ENCODE measurements at places on chromosomes 7 and 10. TPM values are rescaled to one million over a fixed set of nuclear protein-coding genes. Genes with fewer than 3 reads are reported as not detected.

Gene SPDYE3
- total RNA-seq: not detected

Gene TMEM178B
- total RNA-seq: 0.07 TPM

Gene TRDMT1
- 1.7 TPM for total RNA-seq

Gene TUBAL3
- total RNA-seq: 0.36 TPM

Gene RPEL1
- under 0.01 TPM for total RNA-seq

Gene MACROH2A2
- 16.9 TPM for total RNA-seq

Gene WASHC2C
- total RNA-seq: 26.4 TPM

Gene MYO1G
- total RNA-seq: 0.34 TPM

Gene CALML3
- total RNA-seq: 9.2 TPM

Gene TAS2R3
- total RNA-seq: 1.0 TPM

Gene CACNA2D1
- 6.2 TPM for total RNA-seq

Gene ADARB2
- not detected for total RNA-seq

Gene ZNF398
- total RNA-seq: 28.7 TPM

Gene ASB10
- total RNA-seq: not detected

Gene C7orf57
- 0.21 TPM for total RNA-seq

Gene TAS2R5
- 4.4 TPM for total RNA-seq

Gene ARL5B
- total RNA-seq: 33.7 TPM

Gene ICA1
- total RNA-seq: 10.6 TPM

Gene GIMAP4
- not detected for total RNA-seq

Gene PTER
- 16.4 TPM for total RNA-seq

Gene ZKSCAN1
- total RNA-seq: 61.4 TPM

Gene PKD2L1
- not detected for total RNA-seq

Gene STEAP1
- 20.1 TPM for total RNA-seq

Gene SSBP1
- total RNA-seq: 149 TPM

Gene PCLO
- total RNA-seq: 3.1 TPM

Gene GRM3
- not detected for total RNA-seq

Gene SPDYE9
- total RNA-seq: not detected

Gene HOXA4
- not detected for total RNA-seq

Gene AGR3
- total RNA-seq: not detected

Gene ALOX5
- total RNA-seq: 5.6 TPM

Gene PVRIG
- total RNA-seq: not detected

Gene ERLIN1
- 89.9 TPM for total RNA-seq

Gene CRPPA
- 0.34 TPM for total RNA-seq

Gene PPP1R9A
- total RNA-seq: 0.34 TPM

Gene LHPP
- 9.8 TPM for total RNA-seq

Gene DHTKD1
- 24.6 TPM for total RNA-seq

Gene TCERG1L
- not detected for total RNA-seq

Gene ENTPD1
- not detected for total RNA-seq

Gene NEBL
- total RNA-seq: 38.3 TPM

Gene SUV39H2
- 8.2 TPM for total RNA-seq

Gene CFAP46
- 0.28 TPM for total RNA-seq

Gene NANOS1
- total RNA-seq: 0.68 TPM

Gene PAX4
- not detected for total RNA-seq

Gene GPR15LG
- 1.2 TPM for total RNA-seq

Gene PNLIP
- not detected for total RNA-seq

Gene NODAL
- not detected for total RNA-seq

Gene NYAP1
- total RNA-seq: 0.64 TPM

Gene TRIM74
- total RNA-seq: 0.21 TPM

Gene CYP2C19
- 0.50 TPM for total RNA-seq

Gene NUP205
- 66.3 TPM for total RNA-seq

Gene MET
- total RNA-seq: 276 TPM
